NCI-H187 treated with DMSO at 0.1 percent for 48 hours (cell line): ENCODE measurements at places on chromosomes 12 and 14.

DNA sequence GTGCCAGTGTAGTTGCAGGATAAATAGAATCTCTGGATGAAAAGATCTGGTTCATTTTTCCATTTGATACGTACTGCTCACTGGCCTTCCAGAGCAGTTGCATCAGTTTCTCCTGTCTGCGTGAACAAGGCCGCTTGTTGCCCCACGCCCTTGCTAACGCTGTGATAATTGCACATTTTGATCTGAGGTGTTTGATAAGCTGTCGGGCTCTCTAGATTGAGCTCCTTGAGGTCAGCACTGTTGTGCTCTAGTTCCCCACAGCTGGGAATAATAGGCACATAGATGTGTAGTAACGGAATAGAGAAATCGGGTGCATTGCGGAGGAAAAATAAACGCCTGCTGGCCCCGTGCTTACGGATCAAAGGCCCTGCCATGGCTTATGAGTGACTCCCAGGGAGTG, 42.8 kb upstream of the TRAF3 start:
- DNase-seq, result no peak

GRCh38 chr14:103391048-103391447, 5.8 kb downstream of the MARK3 start:
- no peak for DNase-seq

DNA sequence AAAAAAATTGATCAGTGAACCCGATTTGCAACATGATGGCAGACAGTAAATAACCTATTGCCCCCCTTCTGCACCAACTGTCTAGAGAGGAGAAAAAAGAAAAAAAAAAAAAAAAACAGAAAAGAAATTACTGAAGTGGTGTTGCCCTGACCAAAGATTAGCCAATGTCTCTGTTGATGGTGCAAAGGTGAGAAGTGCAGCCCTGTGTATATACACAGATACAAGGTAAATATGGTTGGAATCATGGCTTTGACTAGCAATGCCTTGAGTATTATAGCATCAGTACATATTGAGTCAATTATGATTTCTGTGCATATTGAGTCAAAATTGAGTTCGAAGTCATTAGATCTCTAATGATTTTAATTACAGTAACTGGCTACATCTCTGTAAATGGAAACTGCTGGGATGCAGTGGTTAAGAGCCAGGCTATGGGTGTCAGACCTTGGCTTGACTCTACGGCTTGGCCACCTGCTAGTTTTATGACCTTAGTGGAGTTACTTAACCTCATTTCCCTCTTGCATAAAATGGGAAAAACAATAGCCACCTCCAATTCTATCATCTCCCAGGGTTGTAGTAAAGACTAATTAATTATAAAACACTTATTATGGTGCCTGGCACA, 51.0 kb downstream of the EGLN3 start:
- DNase-seq, result no peak

DNA sequence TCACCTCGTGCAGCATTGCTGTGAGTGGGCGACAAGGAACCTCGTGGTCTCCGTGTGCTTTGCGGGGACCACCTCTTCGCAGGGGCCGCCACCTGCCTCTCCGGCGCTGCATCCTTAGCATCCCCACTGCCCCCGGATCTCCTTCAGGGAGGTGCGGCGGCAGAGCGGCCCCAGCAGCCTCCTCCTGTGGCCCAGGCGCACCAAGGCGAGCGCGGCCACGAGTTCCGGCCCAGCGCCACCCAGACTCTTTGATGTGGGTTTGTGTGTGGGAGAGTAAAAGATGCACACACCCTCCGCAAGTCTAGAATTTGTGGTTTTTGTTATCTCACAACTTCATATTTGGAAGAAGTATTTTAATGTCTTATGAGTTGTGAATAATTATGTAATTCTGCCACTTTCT, 118.8 kb upstream of the DIO3 start:
- DNase-seq, result no peak

- no peak for DNase-seq
These were observed 5.4 kb upstream of the TUBA1C start for GRCh38 chr12:49259452-49259851.

DNA sequence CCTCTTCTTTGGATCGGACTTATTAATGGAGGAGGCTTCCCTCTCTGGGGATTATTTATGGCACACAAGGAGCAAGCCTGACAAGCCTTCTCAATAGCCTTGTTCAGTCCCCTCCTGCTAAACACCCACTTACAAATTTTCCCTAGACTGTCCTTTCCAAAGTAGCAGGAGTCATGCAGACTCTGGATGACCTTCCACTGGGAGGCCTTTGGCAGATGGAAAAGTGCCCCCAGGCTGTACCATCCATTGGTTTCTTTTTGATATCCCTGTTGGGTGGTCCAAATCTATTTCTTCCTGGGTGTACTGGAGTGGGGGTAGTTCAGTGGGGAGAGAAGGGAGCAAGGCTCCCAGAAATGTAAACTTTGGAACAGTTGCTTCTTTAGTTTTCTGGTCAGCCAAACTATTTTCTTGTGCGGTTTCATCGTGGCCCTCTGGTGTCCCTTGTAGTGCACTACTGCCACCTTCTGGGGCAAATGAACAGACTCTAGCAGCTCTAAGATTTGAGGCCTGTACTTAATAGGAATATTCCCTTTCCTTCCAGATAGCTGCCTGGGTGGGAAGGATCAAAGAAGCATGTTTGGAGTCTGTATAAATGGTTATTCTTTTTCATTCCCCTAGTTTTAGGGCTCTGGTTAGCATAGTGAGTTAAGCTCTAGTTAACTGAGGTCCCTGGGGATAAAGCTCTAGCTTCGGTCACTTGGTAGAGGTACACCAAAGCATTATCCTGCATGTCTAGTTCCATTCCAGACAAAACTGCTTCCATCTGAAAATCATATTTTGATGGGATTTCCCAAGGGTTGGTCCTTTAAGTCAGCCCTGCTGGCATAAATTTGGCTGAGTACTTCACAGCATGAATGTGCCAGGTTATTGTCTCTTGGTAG, 409.5 kb downstream of the SLC6A15 start:
- no peak for DNase-seq
